ENCODE measurements at places on chromosomes 5 and 9.

- DNase-seq: no peak
Observed at GRCh38 chr9:138043061-138043410, 165.5 kb downstream of the CACNA1B start.

GRCh38 chr5:60993425-60993824 is 48.4 kb downstream of the NDUFAF2 start:
- no peak for DNase-seq

GRCh38 chr9:133163504-133164172 is at the start of gene GBGT1:
TSS of gene GBGT1 (minus strand) at chr9:133163914. CDS start at chr9:133162412, 1,502 bp downstream.
- no peak for DNase-seq

DNA sequence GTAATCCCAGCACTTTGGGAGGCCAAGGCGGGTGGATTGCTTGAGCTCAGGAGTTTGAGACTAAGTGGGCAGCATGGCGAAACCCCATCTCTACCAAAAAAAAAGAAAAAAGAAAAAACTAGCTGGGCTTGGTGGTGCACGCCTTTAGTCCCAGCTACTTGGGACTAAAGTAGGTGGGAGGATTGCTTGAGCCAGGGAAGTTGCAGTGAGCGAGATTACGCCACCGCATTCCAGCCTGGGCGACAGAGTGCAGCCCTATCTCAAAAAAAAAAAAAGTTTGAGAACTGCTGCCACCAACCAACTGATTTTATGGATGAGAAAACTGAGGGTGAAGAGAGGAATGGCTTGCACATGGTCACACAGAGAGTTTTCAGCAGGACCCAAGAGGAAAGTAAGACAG is 175.1 kb downstream of the DOCK8 start:
- DNase-seq: no peak

GRCh38 chr9:130499804-130500263 is 55.1 kb downstream of the ASS1 start:
- no peak for DNase-seq

GRCh38 chr9:88706193-88707113 is 171.5 kb downstream of the NXNL2 start:
- no peak for DNase-seq

- DNase-seq: no peak
Observed at GRCh38 chr9:73050065-73050816, 97.4 kb upstream of the ALDH1A1 start.

- DNase-seq: no peak
Observed at GRCh38 chr5:149779124-149779465, 49.0 kb downstream of the PPARGC1B start.

DNA sequence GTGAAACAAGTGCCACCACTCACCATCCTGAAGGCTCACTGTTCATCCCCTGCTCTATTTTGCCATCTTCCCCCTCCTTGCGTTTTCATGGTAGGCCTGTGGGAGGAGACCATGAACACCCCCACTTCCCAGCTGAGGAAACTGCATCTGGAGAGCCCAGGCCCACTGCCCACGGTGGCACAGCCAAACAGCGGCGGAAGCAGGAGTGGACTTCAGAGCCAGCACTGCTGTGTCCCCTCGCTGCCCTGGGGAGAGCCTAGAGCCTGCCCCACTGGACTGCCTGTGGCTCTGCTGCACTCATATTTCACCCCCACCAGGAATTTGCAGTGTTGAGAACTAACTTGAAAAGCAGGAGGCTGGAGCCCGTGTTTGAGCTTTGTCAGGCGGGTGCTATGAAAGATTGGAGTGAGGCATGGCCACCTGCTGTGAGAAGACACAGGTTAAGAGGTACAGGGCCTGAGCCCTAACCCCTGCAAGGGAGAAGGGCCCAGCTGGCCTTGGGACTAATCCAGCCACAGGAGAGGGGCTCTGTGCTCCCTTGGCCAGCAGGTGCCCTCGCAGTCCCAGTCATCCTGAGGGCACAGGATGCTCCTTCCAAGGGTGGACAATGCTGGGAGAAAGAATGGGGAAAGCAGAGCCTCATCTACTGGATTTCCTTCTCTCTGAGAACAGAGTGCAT is 79.0 kb downstream of the MACROH2A1 start:
- DNase-seq: no peak

- DNase-seq: no peak
Observed at GRCh38 chr5:74316064-74316603, 324.4 kb downstream of the ENC1 start.

DNA sequence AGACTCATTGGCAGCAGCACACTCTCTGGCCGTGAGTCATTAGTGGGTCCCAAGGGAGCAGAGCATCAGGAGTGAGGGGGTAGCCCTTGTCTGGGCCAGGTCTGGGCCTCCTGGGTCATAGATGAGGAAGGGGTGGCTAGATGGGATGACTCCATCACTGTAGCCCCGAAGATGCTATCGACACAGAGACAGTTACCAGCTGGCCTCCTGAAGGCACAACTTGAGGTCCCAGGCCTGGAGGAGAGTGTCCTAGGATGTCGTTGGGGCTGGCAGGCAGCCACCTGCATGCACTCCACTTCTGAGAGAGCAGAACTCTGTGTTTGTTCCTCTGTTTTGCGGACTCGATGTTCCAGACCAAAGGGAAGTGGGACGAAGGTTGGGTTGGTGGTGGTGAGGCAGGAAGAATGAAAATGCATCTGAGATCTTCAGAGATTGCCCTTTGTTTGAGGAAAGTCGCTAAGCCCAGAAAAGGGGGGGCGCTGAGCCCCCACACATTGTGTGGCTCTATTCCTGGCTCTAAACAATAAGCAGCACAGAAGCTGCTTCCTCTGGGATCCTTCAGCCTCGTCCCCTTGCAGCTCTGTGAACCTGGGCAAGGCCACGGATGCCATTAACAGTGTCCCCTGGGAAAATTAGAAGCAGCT is 4.7 kb downstream of the BTNL9 start:
- no peak for DNase-seq

Data from stimulated activated CD4-positive, alpha-beta T cell treated with anti-CD3 and anti-CD28 coated beads, TNF-alpha, amount 100 ng/mL, for 4 hours (primary cell).